ENCODE measurements at places on chromosomes 11 and 22.

DNA sequence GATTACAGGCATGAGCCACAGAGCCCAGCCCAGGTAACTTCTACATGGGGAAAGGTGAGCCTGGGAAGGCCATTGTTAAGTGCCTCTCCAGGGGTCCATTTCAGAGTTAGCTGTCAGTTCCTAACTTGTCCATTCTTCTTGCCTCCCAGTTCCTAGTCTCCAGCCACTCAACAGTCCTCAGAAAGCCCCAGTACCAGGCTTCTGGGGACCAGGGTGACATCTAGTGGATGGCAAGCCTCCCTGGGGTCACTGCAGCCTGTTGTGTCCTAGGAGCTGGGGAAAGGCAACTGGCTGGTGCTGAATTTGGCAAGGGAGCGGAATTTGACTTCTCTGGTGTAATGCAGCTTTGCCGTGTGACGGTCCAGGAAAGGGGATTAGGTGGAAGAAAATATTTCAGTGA, 2.1 kb downstream of the LGALS12 start:
- peak; percentile 45 for DNase-seq

DNA sequence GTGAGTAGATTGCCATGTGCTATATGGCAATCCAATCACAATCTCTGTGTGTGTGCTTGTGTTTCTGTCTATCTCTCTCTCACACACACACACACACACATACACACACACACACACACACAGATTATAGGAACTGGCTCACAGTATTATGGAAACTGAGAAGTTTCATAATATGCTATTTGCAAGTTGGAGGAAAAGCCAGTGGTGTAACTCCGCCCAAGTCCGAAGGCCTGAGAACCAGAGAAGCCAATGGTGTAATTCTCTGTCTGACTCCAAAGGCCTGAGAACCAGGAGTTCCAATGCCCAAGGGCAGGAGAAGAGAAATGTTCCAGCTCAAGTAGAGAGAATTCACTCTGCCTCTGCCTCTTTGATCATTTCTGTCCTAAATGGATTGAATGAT, 37.2 kb downstream of the GLYATL2 start:
- no peak for DNase-seq

DNA sequence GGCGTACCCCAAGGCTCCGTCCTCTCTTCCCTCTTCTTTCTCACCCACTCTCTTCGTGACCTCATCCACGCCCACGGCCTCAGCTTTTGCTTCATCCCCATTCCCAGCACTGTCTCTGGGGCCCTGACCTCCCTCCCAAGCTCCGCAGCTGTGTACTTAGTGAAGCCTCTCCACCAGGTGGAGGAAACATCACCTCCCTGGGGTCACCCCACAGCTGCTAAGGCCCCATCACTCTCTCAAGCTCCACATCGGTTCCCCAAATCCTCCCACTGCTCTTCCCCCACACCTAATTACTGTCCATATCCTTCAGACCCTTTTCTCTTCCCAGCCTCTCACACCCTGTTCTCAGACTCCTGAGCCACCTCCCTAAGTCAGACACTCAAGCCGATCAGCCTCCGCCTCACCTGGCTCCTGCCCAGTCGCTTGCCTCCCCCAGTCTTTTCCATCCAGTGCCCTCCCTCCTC, 7.9 kb upstream of the SYT7 start:
- DNase-seq: no peak

DNA sequence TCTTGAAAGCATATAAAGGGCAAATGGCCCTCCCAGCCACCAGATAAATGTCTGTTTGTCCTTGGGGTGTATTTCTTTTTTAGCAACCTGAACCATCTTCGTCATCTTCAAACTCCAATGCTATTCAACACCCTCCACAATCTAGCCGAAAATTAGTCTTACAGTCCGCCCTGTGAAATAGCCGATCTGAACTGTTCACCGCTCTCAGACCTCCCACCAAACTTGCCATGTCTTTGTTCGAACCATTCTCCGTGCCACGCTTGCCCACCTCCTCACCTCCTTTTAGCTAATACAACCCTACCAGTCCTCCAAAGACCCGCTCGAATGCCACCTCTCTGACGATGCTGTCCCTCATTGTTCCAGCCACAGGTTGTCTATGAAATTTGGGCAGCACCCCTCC, 46.0 kb downstream of the SC5D start:
- DNase-seq: no peak

DNA sequence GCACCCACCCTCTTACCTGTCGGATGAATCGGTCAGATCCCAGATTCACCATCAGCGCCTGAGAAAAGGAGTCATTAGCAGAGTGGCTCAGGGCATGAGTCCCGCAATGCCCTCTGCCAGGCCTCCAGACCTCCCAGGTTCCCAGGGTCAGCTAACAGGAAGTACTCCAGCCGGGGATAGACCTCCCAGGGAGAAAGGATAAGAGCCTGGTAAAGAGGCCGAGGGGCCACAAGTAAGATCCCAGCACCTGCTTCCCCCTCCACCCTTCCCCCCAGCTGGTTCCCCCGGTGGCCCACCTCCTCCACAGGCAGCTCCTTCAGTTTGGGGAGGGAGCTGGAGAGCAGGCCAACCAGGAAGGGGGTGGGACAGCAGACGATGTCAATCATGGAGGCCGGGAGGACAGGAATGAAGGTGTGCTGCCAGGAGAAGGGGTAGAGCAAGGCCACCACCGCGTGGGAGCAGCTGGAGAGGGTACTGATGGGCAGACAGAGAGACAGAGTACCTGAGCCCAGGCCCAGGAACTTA, 16.4 kb downstream of the RPL27A start:
- DNase-seq: no peak

DNA sequence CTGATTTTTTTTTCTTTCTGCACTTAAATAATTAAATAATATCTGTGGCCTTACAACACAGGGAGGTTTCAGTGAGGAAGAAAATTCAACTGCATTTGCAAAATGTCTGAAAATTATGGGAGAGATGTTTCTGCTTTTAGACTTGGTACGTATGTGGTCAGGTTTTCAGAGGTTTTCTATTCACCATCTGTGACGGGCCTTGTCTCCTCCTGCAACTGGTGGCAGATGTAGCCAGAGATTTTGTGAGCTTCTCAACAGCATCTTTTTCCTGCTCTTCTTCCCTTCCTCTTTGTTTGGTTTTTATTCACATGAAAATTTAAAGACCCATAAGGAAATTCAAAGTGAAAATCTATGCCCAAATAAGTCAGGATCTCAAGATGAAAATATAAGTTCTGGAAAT, 38.3 kb downstream of the ZBTB16 start:
- peak; percentile 55 for DNase-seq

DNA sequence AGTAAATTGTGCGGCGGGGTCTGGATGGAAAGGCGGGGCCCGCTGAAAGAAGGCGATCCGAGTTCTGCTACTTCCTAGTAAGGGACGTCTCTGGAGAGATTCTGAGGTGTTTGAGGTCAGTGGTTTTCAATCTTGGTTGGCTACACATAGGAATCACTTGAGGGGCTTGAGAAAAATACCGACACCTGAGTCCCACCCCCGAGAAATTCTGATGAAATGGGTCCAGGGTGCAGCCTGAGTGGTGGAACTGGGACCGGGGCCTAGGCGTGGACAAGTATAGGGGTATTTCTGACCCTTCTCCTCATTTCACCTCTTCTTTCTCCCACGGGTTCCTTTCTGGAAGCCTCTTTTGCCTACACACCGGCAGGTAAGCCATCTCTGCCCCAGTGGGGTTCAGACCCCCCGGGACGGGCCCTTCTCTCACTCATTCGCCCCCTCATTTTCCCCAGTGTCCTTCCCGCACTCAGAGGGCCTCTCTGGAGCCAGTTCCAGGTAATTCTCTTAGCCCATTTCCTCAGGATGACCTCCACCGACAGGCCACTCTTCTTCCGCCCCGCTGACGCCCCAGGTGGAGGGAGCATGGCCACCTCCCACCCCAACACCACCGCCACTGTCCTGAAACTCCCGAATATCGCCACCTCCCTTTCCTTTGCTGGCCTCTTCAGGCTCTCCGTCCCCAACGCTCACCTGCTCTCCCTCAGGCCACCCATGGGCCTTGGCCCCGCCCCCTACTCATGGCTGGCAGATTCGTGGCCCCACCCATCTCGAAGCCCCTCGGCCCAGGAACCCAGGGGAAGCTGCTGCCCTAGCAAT, 11.8 kb downstream of the ROBO3 start:
- no peak for DNase-seq

GRCh38 chr22:46233231-46233630, 16.9 kb downstream of the CDPF1 start:
- DNase-seq: peak; percentile 64

GRCh38 chr11:13958641-13959400, 3.7 kb upstream of the SPON1 start:
- DNase-seq: no peak

DNA sequence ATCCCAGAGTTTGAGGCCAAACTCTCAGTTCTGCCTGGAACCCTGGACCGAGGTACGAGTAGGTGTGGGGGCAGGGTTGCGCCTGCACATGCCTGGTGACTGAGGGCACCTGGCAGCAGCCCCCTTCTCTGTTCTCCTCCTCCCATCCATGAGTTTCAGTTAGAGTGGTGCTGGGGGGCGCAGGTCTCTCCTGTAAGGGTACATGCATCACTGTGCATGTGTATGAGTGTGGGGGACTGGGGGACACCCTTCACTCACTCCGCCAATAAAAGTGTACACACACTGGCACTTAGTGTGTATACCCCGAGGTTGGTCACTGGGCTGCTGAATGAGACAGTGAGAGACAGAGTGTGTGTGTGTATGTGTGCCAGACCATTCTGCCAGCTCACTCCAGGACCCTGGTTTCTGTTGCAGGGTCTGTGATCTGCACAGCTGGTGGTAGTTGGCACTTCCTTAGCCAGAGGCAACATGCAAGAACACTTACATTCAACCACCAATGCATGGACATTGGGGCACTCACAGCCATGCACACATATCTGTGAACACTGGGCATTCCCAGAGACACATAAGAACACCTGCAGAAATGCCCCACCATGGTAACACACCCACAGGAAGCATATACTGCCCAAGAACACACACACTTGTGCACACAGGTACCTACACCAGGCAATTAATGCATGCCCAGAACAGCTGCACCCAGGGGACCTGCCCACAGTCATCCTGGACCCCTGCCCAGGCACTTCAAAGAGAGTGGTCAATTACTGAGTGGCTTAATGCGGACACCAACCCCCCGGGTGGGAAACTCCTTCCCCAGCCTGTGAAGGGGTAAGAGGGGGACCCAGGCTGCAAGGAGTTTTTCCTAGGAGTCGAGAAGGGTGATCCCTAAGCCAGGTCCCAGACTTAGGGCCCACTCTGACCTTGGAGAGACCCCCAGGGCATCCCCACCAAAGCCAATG, 1.2 kb upstream of the NRXN2 start:
- DNase-seq: no peak

DNA sequence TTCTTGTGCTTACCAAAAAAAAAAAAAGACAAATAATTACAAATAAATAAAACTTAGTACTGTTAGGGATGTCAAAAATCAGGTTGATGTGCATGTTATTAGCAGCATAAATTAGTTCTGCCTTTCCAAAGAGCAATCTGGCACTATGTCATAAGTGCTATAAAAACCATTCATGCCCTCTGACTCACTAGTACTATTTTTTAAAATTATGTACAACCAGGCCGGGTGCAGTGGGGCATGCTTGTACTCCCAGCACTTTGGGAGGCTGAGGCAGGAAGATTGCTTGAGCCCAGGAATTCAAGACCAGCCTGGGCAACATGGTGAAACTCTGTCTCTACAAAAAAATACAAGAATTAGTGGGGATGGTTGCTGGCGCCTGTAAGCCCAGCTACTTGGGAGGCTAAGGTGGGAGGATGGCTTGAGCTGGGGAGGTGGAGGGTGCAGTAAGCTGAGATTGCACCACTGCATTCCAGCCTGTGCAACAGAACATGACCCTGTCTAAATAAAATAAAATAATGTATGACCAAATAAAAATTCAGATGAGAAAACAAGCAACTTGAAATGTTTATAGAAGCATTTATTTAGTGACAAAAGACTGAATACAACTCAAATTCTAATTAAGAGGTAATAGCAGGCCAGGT, 25.3 kb downstream of the UEVLD start:
- no peak for DNase-seq

DNA sequence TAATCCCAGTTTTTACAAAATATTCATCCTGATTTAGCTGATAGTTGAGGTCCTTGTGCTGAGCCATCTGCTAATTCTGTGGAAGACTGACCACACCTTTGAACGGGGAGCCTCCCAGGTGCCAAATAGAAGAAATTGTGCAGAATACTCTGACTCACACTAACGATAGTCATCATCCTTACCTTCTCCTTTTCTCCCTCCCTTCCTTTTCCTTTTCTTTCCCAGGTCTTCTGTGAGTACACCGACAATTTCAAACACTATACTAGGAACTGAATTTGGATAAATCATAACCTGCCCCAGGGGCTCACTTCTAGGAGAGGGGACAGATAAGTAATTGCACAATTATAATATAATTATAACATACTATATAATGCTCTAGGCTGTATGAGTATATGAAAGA, 73.1 kb upstream of the CTSC start:
- no peak for DNase-seq

- DNase-seq: no peak
Observed at GRCh38 chr11:33977676-33978075, 73.9 kb upstream of the CAPRIN1 start.

- no peak for DNase-seq
Observed at GRCh38 chr11:129260750-129261149, 68.6 kb upstream of the ARHGAP32 start.

DNA sequence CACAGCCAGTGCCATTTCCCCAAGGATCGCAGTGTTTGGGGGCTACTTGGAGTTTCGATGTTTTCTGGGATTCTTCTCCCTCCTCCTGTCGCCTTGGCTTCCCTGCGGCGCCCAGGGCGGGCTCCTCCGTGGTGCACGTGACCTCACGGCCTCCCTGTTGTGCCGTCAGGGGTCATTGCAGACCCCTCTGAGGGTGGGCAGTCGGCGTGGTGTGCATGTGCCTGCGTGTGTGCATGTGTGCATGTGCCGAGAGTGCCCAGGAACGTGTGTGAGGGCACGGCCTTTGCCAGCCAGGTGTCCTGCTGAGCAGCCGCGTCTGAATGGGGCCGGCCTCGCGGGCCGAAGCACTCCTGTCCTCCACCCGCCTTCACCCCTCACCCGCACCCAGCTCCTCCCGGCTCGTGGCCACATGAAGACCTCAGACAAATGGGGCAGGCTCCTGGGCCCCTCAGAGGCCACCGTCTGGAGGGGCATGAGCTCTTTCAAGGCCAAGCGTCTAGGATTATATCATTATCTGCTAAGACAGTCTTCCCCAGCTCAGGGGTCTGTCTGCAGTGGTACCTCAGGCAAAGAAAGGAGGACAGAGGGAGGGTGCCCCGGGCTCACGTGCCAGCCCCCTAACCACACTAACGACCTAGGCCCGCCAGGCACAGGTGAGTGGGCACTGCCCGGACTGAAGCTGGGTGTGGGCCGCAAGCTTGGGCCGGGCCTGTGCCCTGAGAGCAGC, 9.4 kb upstream of the MRPL23 start:
- no peak for DNase-seq

DNA sequence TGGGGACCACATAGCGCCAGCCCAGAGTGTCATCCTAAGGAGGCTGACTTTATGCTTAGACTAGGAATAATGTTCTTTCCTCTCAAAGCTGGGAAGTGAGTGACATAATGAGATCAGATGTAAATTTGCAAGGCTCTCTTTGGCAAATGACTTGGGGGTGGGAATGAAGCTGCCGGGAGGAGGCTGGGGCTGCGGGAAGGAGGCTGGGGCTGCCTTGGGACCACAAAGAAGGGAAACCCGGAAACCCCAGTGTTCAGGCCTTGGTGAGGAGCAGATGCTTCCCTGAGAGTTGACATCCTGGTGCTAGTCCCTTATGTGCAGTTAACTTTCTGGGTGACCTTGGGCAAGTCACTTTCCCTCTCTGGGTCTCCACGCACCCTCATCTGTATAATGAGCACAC, 182.0 kb downstream of the CHST1 start:
- no peak for DNase-seq

GRCh38 chr22:21708960-21709359, 26.6 kb downstream of the YPEL1 start:
- DNase-seq: no peak

GRCh38 chr22:22465782-22466181, 42.8 kb downstream of the ZNF280B start:
- DNase-seq: no peak
